ENCODE measurements at places on chromosomes 12 and 14. TPM values are rescaled to one million over a fixed set of nuclear protein-coding genes. Genes with fewer than 3 reads are reported as not detected.
A peak's percentile ranks its signal among the peaks of the same experiment; 100 is the strongest.

DNA sequence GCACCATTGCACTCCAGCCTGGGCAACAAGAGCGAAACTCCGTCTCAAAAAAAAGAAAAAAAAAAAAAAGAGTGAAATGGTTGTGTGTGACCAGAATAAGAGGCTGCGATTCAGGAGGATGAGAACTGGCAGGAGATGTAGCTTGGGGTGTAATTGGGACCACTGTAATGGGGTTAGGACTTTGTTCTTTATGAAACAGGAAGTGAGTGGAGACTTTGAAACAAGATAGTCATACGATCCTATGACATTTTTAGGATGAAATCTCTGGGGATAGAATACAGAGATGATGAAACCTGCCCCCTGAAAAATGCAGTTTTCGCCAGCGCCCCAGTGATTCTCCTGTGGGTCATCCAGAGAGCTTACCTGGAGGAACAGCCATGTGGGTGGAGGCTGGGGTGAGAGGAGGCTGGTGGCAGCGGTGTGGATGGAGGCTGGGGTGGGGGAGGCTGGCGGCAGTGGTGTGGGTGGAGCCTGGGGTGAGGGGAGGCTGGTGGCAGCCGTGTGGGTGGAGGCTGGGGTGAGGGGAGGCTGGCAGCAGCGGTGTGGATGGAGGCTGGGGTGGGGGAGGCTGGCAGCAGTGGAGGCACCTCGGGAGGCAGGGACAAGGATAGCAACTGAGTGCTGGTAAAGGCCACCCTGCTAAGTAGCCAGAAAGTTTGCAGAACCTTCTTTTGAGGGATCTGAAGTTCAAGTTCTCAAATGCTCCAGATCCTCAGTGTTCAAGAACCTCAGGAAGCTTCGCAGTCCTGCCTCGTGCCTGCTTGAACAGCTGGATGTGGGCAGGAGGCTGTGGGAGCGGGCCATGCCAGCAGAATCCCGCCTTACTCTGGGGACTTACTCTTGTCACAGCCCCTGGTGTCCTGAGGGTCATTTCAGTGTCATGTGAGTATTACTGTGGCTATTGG lies 20.2 kb downstream of the FBXL14 start:
- DNase-seq, result no peak

DNA sequence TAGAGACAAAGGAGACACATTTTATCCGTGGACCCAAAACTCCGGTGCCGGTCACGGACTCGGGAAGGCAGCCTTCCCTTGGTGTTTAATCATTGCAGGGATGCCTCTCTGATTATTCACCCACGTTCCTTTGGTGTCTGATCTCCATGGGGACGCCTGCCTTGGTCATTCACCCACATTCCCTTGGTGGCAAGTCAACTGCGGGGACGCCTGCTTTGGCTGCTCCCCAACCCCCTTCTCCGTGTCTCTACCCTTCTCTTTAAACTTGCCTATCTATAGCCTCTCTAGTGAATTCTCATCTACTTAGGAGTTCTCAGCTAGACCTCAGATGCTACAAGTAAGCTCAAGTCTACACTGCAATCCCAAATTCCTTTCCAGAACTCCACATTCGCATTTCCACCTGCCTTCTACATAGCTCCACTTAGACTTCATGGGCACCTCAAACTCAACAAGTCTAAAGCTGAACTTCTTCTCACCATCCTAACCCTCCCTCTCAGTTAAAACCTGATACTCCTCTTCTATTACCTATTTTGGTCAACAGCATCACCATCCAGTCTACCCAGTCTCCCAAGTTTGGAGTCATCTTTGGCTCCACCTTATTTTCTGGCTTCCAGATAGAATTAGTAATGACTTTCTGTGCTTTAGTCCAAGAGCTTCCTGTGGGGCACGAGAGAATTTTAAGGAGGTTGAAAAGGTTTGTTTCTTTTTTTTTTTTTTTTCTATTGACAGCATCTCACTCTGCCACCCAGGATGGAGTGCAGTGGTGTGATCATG lies 14.4 kb downstream of the SPTLC2 start:
- DNase-seq, result no peak

DNA sequence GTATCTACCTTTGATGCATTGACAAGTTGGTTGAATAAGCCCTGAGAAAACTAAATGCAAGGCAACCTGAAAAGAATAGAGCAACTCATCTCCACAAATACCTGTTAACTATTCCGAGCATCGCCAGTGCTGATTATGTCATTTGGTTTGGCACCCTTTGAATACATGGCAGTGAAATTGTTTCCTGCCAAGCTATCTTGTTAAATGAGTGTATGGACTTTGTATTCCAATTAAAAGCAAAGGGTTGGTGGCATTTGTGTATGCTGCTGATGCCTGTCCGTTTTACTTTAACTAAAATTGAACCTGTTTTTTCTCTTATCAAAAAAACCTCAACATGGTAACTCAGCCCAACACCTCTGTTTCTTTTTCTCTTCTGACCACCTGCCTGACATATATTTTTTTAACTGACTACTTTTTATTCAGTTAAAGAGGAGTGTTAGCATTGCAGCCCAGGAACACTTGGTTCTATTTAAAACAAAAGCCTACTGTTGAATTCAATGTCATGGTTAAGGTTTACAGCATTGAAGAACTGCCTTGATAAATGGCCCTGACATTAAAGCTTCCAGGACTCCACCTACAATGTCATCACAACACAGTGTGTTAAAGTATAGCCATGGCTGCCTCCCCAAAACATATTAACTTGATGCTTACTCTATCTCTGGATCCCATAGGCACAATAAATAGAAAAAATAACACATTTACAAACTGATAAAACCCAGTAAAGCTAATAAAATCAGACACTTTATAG lies 838.3 kb upstream of the NOVA1 start:
- no peak for DNase-seq

GRCh38 chr14:95294834-95295599 lies 24.7 kb downstream of the CLMN start:
- no peak for DNase-seq

GRCh38 chr14:68283378-68284123 lies 464.0 kb downstream of the RAD51B start:
- peak; percentile 68 for DNase-seq

DNA sequence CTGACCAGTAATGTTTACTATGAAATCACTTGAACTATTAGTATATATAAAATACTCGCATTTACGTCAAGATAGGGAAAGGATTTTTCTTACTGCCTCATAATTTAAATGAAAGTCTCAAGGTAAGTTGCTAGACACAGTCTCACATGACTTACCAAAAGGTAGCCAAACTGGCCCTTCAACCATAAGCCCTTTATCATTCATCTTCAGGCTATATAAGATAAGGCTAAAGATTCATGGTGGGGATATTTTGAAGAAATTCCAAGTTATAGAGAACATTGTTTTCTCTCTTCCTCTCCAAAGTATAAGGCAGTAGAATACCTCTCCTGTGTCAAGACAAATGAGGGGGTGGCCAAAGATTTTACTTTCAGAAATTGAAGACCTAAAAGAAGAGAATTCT lies 23.4 kb downstream of the KIF21A start:
- DNase-seq, result no peak

Gene NUAK1
- 0.05 TPM for total RNA-seq

DNA sequence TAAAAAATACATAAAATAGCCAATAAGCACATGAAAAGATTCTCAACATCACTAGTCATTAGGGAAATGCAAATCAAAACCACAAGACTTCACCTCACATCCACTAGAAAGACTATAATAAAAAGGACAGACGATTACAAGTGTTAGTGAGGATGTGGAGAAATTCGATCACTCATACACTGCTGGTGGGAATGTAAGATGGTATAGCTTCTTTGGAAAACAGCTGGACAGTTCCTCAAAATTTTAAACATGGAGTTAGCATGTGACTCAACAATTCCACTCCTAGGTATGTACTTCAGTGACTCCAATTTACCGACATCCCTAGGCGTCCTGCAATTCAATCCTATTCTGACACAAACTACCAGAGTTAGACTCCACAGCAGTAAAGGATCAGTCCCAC lies 13.7 kb downstream of the TRIM9 start:
- no peak for DNase-seq

DNA sequence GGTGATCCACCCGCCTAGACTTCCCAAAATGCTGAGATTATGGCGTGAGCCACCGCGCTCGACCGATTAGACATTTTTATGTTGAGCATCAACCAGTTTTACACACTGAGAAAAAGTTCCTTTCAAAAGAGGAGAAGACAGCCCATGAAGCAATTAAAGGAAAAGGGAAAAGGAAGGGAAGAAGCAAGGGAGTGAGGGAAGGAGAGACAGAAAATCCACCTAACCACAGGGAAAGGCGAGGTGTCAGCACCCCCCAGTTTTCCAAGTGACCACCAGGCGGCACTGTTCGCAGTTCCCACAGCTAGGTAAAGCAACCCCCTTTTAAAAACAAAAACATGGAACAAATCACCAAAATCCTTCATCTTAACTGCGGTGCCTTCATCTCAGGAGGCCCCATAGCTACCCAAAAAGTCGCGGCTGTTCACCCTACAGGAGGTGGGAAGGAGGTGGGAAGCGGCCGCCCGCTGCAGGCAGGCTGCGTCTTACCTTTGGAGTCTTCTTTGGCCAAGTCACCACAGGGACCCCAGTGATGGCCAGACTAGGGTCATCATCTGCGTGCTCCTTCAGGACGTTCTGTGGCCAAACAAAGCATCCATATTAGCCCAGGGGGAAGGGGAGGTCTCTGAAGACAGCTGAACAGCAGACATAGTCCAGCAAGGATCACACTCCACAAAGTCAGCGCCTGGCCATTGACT lies 86.6 kb downstream of the KDM2B start:
- peak; percentile 72 for DNase-seq

Gene MYBPC1
- total RNA-seq, result not detected

GRCh38 chr12:23221066-23221465 lies 596.1 kb downstream of the ETNK1 start:
- no peak for DNase-seq

Gene ZC2HC1C
- 2.1 TPM for total RNA-seq
